ENCODE measurements at places on chromosomes 2 and 18. TPM values are rescaled to one million over a fixed set of nuclear protein-coding genes. Genes with fewer than 3 reads are reported as not detected.

GRCh38 chr18:8121942-8122480, 487.2 kb upstream of the RAB12 start:
- no peak for DNase-seq

Gene SLC11A1
- 1.0 TPM for total RNA-seq

- DNase-seq: no peak
Observed at GRCh38 chr2:160375802-160376469, 117.7 kb downstream of the RBMS1 start.

GRCh38 chr2:163266772-163267171, 428.2 kb upstream of the KCNH7 start:
- peak; percentile 94 for DNase-seq

Gene STARD6
- total RNA-seq: 0.14 TPM

Gene LINC00305
- total RNA-seq: not detected

DNA sequence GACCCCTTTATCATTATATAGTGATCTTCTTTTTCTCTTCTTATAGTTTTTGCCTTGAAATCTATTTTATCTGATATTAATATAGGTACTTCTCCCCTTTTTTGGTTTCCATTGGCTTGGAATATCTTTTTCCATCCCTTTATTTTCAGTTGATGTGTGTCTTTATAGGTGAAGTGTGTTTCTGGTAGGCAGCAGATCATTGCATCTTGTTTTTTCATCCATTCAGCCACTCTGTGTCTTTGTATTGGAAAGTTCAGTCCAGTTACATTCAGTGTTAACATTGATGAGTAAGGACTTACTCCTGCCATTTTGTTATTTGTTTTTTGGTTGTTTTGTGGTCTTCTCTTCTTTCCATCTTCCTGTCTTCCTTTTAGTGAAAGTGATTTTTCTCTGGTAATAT, 133.4 kb downstream of the DIS3L2 start:
- no peak for DNase-seq

Gene STEAP3
- total RNA-seq: 30.8 TPM

DNA sequence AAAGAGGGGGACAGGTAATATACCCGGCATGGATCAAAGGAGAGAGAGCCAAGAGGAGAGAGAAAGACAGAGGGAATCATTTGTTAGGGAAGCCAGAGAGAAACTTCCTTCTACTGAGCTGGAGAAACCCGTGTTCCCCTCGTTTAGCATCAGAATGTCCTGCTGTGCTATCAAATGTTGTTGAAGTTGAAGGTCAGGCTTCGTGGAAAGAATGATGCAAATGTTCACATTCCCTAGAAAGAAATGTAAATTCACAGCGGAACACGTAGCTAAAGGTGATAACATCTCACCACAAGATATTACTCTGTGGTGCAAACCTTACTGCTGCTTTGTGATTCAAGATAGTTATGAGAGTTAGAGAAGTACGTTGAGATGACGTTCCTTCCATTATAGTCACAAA, 258.1 kb downstream of the LNPK start:
- no peak for DNase-seq

DNA sequence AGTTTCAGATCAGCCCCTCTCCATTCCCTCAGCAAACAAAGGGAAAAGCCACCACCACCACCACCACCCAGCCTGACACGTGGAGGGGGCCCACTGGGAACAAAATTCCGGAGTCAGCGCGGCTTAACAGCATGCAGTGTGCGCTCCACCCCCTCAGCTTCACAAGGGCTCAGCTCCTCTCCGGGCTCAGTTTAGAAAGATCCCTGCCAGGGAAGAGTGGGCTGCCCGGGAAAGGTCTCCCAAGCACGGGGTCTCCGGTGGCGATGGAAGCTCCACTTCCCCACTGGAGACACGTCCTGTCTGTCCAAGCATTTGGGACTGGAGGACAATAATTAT, 55.7 kb downstream of the SNORC start:
- DNase-seq: no peak

DNA sequence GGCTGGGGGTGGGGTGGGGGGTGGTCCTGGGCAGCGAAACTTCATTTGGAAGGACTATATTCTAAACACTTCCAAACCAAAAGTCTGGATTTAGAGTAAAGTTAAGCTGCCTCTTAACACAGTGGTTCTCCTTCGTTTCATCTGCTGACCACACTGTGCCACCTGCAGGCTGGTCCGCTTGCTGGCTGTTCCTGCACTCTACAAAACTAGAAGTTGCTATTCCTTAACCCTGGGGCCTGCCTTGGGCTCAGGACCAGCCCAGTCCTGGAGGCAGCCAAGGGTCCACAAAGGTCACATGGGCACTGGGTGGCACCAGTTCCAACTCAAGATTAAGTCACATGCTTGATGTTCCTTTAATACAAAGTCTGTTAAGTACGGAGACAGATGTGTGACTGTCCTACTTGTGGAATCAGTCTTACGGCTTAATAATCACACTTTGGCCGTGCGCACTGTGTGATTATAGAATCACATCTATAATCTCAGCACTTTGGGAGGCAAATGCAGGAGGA, 195.4 kb downstream of the FAM210A start:
- no peak for DNase-seq

GRCh38 chr2:144548088-144548487, 28.2 kb upstream of the ZEB2 start:
- no peak for DNase-seq

GRCh38 chr2:37600735-37601134, 70.7 kb downstream of the CDC42EP3 start:
- no peak for DNase-seq

Gene TRIM43B
- total RNA-seq: not detected

Gene RFX8
- not detected for total RNA-seq
